ENCODE measurements at places on chromosomes 5 and 9.

DNA sequence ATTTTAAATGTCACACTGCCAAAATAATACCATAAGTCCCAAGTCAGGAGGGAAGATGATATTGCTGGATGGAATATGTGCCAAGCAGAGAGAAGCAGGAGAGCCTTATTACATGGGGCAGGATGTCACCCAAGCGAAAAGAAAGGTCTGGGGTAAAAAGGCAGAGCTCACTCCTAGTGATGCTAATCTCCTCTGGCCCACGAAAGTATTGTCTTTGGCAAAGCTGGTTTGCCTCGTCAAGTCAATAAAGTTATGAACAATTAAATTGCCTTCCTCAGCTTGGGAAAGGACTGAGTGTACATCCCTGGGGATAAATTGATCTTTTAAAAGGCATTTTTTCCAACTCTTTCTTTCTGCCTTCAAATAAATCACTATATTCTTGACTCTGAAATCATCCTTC, 220.6 kb downstream of the DMAC1 start:
- no peak for DNase-seq

DNA sequence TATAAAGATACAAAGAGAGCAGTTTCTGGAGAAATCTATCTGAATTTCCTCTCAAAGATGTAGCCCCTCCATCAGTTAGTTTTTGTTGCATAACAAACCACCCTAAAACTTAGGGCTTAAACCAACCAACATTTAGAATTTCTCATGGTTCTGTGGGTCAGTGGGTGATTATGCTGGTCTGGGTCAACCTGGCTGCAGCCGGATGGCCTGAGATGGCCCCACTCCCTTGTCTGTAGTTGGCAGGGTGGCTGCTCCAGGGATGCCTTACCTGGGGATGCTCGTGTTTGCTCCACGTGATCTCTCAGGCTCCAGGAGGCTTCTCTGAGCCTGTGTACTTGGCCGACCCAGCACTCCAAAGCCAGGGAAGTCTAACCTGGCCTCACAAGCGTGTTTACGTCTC, 139.3 kb downstream of the MVB12B start:
- DNase-seq, result no peak

- DNase-seq, result peak; percentile 87
These were observed 23.8 kb upstream of the ALDH1B1 start for GRCh38 chr9:38368731-38369130.

- no peak for DNase-seq
These were observed 12.6 kb upstream of the GRAMD2B start for GRCh38 chr5:126410623-126411022.

GRCh38 chr5:67577424-67577823, 380.8 kb upstream of the CD180 start:
- no peak for DNase-seq

DNA sequence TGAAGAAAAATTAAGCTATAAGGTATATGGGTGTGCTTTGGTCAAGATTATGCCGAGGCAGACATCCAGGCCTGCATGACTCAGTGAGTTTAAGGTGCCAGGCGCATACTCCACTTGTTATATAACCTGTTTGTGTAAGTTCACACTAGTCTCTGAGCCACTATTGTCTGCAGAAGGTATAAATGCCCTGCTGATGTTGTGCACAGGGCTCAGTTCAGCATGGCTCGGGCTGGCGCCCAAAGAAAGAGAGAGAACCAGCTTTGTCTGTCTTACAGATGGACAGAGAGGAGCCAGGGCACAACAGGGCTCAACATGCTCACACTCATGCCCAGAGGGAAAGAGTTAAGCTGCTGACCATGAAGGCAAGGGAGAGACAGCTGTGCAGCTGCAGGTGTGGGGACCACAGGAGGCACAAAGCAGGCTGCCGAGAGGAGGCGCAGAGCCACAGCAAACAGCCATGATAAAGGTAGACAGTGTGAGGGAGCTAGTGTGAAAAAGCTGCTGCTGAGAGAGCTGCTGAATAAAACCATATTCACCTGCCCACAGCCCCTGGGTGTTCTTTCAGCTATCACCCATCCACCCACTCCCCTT, 1587.6 kb upstream of the C9orf72 start:
- no peak for DNase-seq

- DNase-seq, result no peak
These were observed 39.5 kb downstream of the PDE8B start for GRCh38 chr5:77250021-77250420.

GRCh38 chr5:121693864-121694263, 157.8 kb upstream of the FTMT start:
- DNase-seq, result no peak

GRCh38 chr5:130024006-130024405, 119.7 kb downstream of the CHSY3 start:
- no peak for DNase-seq

DNA sequence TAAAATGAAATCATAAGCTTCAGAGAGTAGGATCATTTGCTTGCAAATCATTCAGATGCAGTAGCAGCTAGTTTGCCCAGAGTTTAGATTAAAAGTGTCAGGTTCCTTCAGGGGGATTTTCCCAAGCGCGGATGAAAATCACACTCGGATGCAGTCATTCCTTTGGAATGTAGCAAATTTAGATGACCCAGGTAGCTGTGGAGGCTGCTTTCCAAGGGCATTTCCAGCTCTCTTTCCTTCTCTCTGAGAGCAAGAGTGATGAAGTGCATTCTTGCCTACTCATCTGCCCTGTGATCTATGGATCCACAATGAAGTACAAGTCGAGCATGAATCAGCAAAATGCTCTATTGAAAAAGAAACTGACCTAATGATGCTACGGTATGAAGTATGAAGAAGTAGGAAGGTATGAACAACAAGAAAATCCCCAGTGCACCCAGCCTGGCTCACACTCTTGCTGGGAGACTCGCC, 200.2 kb downstream of the PLK2 start:
- no peak for DNase-seq

DNA sequence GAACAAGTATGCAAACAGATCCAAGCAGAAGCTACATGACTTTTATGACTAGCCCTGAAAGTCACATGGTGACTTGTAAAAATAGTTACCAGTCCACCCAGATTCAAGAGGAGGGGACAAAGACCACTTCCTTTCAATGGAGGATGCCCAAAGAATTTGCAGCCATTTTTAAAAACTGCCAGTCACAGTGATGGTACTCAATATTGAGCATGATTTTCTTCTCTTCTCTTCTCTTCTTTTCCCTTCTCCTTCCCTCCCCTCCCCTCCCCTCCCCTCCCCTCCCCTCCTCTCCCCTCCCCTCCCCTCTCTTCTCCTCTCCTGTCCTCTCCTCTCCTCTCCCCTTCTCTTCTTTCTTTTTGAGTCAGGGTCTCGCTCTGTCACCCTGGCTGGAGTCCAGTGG, 286.9 kb downstream of the PARP8 start:
- no peak for DNase-seq

- DNase-seq, result no peak
These were observed 3.5 kb downstream of the PDE6A start for GRCh38 chr5:149940941-149941644.

DNA sequence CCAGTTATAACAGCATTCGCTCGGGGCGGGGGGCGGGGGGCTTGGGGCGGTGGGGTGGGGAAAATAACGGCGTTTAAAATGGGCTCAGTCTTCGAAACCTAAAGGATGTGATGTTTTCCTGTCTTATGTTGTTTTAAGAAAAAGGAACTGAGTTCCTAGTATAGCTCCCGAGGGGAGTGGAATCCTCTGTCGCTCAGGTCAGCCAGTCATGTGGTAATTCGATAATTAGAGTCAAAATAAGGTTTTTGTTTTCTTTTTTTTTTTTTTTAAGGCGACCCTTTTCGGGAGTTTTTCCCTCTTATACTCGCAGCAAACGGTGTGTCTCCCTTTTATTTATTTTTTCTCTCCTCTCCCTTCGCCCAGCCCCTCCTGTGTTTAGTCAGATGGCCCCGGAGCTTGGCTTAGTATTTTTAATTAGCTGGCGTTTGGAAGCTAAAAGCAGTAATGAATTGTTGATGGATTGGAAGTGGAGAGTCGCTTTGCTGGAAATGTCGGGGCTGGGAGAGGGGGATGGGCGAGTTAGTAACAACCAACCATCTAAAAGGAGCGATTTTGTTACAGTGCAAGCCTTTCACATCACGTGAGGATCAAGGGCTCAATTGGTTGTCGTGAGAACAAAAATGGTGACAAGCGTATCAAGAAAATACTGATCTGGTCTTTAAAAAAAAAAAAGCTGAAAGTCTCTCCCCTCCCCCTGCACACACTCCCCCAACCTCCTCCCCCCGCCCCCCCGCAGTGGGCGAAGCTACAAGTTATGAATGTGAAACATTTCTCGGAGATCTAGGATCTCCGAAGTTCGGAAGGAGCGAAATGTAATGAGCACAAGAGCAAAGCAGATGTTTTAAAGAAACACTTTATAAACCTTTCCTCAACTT, 714 bp upstream of the ZNF608 start:
- DNase-seq, result peak; percentile 93

DNA sequence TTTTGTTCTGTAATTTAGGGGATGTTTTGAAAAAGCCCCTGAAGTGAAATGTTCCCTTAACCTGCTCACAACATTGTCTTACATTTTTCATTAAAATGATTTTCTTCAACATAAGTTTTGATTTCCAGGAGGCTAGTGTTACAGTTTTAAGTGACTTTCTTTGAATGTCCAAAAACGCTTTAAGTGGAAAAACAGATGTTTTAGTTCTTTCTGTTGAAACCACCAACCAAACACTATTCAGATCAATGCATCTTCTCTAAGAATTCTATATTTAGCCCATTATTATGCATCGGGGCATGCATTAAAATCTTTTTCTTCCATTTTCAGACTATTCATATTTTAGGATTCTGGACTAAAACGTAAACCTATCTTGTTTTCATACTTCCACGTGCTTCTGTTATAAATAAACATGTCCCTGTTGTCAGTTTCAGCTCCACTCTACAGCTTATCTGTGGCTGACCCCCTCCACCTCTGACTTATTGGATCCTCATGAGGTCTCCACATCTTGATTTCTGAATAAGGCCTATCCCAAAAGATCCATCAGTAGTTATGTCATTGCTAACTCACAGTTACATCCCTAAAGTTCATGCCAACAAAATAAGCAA, 882.3 kb upstream of the SEMA6A start:
- no peak for DNase-seq
